ENCODE measurements at places on chromosomes 1 and 21. TPM values are rescaled to one million over a fixed set of nuclear protein-coding genes. Genes with fewer than 3 reads are reported as not detected.

The IGSF5 gene
- total RNA-seq = not detected

The S100A2 gene
- total RNA-seq = 0.27 TPM

The SPRR3 gene
- not detected for total RNA-seq

The RPE65 gene
- not detected for total RNA-seq

The GPR3 gene
- total RNA-seq = 4.3 TPM

The NGF gene
- not detected for total RNA-seq

The FCGR3B gene
- 0.27 TPM for total RNA-seq

The FCRL5 gene
- 1.1 TPM for total RNA-seq

The MROH7 gene
- total RNA-seq = 7.3 TPM

The FCRL2 gene
- under 0.01 TPM for total RNA-seq

The ADCY10 gene
- under 0.01 TPM for total RNA-seq

The LAMB3 gene
- 0.54 TPM for total RNA-seq

The CASQ1 gene
- not detected for total RNA-seq

The ILDR2 gene
- 0.27 TPM for total RNA-seq

The TPRG1L gene
- total RNA-seq = 18.9 TPM

The PM20D1 gene
- 0.54 TPM for total RNA-seq

The ERICH3 gene
- total RNA-seq = under 0.01 TPM

The MMEL1 gene
- 8.1 TPM for total RNA-seq

The ADAMTS5 gene
- under 0.01 TPM for total RNA-seq

The REN gene
- total RNA-seq = 8.3 TPM

The SEMA4A gene
- 15.1 TPM for total RNA-seq

The LEMD1 gene
- total RNA-seq = not detected

The OR2T33 gene
- 7.0 TPM for total RNA-seq

The EGLN1 gene
- total RNA-seq = 12.4 TPM

The HSD11B1 gene
- total RNA-seq = not detected

The SYPL2 gene
- not detected for total RNA-seq

The SLAMF7 gene
- 0.27 TPM for total RNA-seq

The TDRD10 gene
- total RNA-seq = 0.27 TPM

The F13B gene
- not detected for total RNA-seq

The RGS4 gene
- not detected for total RNA-seq

The S100A7A gene
- not detected for total RNA-seq

The TLR5 gene
- under 0.01 TPM for total RNA-seq

The REG4 gene
- total RNA-seq = under 0.01 TPM

The TRIM46 gene
- 32.6 TPM for total RNA-seq

The GPR153 gene
- total RNA-seq = 0.54 TPM

The NPL gene
- 1.1 TPM for total RNA-seq

The LCE2B gene
- total RNA-seq = not detected

The H3-3A gene
- 419 TPM for total RNA-seq

The CNTN2 gene
- total RNA-seq = under 0.01 TPM

The FCGR1A gene
- 6.2 TPM for total RNA-seq

The AMPD1 gene
- total RNA-seq = not detected

The CRNN gene
- total RNA-seq = not detected

The ZFP69 gene
- total RNA-seq = 2.7 TPM

The ASAP3 gene
- 1.1 TPM for total RNA-seq

The ITLN1 gene
- total RNA-seq = not detected

The THEM5 gene
- not detected for total RNA-seq

The PCP4 gene
- not detected for total RNA-seq

The MAP3K7CL gene
- total RNA-seq = 4.3 TPM

The WNT4 gene
- total RNA-seq = under 0.01 TPM

The DCST1 gene
- under 0.01 TPM for total RNA-seq

The KRTAP7-1 gene
- total RNA-seq = not detected

The RASSF5 gene
- total RNA-seq = 19.1 TPM

Measured in hematopoietic multipotent progenitor cell (in vitro differentiated cells).